ENCODE measurements at places on chromosomes 3 and 15.
A peak's percentile ranks its signal among the peaks of the same experiment; 100 is the strongest.

DNA sequence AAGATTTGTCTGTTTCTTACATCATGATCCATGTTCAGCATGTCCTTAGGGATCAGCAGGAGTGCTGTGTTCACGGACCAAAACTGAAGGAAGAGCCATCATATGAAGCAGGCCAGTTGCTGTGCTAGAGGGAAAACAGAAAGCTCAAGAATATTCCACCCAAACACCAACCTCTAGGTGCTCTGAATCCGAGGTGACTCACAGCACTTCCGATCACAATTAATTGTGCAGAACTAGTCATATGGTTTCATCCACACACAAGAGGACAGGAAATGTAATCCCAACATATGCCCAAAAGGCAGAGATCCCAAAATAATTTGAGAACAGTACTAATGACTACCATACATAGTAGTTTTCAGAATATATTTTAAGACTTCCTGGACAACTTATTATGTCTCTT, 257.9 kb upstream of the KCNH8 start:
- DNase-seq, result no peak

DNA sequence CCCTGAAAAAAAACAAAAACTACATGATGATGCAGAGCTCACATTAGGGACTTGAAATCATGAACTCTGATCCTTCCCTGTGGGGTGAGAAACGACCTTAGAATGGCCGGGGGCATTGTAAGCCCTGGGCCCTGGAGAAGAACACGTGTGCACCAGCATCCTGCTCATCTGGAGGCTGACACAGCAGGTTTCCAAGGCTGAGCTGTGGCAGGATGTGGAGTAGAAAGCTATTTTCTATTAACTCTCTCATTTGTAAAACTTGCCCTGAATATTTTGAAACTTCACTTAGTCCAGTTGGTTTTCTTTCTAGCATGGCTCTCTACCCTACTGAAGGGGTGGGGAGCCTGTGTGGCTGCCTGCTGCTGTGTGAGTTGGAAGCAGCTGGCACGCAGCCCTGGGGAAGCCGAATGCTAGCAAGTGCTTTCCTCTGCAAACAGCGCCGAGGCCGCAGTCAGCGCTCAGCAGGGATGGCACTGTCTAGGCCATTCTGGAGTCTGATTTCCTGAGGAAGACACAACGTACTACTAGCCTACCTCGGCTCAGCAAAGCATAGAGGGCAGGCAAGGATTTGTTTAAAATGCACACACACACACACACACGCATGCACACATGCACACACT, 58.0 kb downstream of the GABRG3 start:
- no peak for DNase-seq

- no peak for DNase-seq
Observed at GRCh38 chr3:187296058-187296457, 4.5 kb upstream of the MASP1 start.

DNA sequence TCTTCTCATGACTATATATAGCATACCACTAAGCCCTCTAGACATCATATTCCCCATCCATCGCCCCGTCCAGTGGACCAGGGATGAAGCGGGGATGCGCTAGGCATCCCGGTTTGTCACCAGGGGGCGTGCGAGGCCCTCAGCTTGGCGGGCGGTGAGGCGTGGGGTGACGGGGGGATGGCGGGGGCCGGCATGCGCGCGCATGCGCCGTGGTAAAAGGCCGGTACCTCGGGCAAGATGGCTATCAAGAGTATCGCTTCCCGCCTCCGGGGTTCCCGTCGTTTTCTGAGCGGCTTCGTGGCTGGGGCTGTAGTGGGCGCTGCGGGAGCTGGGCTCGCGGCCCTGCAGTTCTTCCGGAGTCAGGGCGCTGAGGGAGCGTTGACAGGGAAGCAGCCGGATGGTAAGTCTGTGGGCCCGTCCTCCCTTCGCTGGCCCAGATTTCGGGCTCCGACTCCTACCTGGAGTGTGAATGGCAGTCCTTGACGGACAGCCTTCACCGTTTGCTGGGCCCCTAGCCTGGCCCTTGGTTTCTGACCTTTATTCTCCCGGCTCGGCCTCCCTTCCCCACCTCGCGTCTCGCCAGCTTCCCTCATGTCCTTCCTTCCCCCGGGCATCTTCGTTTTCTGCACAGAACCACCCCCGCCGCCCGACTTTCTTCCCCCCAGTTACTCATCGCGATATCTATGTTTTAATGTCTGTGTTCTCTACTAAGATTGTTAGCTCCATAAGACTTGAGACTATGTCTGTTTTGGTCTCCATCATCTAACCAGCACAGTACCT, at the start of gene EXOG:
Gene EXOG, plus strand, starts transcription at position 210 of the 780 bp plus-strand sequence. Its CDS starts 28 bp downstream, at position 238.
- peak; percentile 93 for DNase-seq

GRCh38 chr3:9441501-9442221, 44.2 kb downstream of the SETD5 start:
- DNase-seq, result no peak
